ENCODE measurements at places on chromosomes 2 and 18.
A peak's percentile ranks its signal among the peaks of the same experiment; 100 is the strongest.

DNA sequence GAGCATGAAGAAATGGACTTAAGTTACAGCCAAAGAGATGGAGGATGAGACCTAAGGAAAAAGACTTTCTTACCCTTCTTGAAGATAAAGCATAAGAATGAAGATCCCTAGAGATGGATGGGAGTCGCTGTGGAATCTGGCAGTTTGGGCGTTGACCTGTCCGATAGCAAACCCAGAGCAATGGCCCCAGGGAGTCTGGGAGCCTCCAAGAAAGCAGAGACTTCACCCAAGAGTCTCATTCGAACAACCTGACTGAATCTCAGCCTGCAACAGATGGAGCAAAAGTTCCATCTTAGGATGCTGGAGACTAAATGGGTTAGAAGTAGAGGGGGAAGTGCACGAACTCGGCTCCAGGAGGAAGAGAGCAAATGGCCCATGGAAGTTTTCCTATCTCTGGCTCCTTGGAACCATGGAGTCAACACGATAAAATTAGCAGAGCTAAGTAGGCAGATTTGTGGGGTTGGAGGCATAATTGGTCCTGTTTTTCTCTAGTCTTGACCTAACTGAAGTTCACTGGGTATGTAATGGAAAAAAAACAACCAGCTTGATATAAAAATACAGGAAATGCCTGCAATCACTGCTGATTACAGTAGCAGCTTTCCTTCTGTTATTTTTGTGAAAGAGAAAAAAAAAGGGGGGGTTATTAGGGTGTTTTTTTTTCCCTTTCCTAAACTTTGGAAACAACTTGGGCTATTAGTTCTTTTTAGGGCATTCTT lies 178.4 kb upstream of the EPAS1 start:
- no peak for DNase-seq

GRCh38 chr2:144648837-144649465 lies 129.0 kb upstream of the ZEB2 start:
- no peak for DNase-seq

DNA sequence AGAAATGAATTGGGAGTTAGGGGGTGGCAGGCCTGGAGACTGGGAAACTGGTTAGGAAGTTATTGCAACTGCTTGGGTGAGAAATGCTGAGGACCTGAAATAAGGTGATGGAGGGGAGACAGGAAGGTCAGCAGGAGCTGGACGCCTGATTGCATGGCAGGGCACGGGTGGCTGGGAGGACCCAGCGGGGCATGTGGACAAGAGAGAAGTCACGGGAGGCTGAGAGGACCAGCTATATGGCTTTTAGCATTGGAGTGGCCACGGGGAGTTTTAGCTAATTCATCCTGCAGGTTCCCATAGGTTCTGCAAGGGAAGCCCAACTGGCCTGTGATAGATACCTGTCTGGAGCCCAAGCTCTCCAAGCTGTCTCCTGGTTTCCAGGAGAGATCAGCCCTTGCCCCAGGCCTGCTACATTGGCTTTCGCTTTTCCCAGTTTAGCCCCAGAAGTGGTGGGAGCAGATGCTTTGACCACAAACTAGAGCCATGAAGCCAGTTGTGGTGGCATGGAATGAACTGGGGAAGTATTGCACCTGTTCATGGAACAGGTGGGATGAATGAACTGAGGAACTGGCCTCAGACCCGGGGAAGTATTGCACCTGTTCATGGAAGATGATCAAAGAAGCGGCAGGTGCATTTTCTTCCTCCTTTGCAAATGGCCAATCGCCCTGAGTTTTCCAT lies 93.6 kb upstream of the TAF1B start:
- DNase-seq = no peak

- no peak for DNase-seq
Measured at GRCh38 chr2:216920143-216920876, 60.4 kb upstream of the TNP1 start.

- no peak for DNase-seq
Measured at GRCh38 chr2:189171956-189172609, 7.5 kb downstream of the COL5A2 start.

- DNase-seq = no peak
Measured at GRCh38 chr2:197092431-197092830, 165.9 kb upstream of the PGAP1 start.

DNA sequence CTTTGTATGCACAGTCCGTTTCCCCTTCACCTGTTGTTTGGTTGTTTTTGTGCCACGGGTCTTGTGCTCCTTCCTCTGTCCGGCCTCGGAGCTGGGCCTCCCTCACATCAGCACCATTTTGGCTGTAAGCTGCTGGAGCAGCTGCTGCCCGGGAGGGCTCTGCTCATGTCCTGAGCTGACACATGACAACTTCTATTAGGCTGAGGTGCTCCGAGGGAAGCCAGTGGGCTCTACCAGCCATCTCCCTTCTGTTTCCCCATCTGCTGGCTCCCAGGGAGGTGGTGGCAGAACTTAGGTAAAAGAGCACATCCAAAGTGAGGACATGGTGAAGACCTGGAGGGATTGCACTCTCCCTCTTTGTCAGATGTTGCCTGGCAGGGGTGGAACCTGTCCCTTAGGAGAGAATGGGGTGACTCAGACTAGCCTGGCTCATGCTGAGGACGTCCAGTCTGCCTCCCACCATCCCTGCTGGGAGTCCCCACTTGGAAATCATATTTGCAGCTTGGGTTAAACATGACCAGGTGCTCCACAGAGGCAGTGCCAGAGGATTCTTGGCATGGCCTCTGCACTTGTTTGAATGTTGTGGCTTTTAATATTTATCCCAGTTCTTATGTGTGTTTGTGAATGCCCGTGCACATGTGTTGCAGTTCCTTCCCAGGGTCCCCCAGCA lies 49.8 kb upstream of the TNP1 start:
- no peak for DNase-seq

GRCh38 chr2:216023055-216023648 lies 9.8 kb upstream of the MREG start:
- peak; percentile 29 for DNase-seq

- DNase-seq = no peak
Measured at GRCh38 chr18:47817017-47817794, 113.3 kb downstream of the SMAD2 start.

GRCh38 chr2:67108231-67108630 lies 288.9 kb upstream of the ETAA1 start:
- no peak for DNase-seq

GRCh38 chr2:164651361-164651760 lies 30.1 kb upstream of the GRB14 start:
- DNase-seq = no peak

- no peak for DNase-seq
Measured at GRCh38 chr2:44964752-44965236, 23.3 kb downstream of the SIX3 start.

DNA sequence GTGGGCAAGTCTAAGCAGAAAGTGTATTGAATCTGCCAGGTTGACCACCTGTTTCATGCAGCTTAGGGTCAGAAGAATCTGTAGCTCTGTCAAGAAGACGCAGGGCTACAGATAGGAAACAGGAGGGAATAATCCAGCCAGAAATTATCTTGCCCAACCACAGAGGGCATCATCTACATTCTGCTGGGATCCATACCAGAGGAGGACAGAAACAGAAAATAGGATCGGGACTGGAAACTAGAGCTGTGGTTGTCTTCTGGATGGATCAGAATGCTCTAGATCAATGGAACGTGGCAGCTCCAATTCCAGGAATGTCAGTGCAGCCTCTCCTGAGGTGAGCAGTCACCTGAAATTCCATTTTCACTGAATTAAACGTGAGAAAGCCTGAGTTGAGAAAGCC lies 3.6 kb downstream of the SPATA3 start:
- DNase-seq = no peak

DNA sequence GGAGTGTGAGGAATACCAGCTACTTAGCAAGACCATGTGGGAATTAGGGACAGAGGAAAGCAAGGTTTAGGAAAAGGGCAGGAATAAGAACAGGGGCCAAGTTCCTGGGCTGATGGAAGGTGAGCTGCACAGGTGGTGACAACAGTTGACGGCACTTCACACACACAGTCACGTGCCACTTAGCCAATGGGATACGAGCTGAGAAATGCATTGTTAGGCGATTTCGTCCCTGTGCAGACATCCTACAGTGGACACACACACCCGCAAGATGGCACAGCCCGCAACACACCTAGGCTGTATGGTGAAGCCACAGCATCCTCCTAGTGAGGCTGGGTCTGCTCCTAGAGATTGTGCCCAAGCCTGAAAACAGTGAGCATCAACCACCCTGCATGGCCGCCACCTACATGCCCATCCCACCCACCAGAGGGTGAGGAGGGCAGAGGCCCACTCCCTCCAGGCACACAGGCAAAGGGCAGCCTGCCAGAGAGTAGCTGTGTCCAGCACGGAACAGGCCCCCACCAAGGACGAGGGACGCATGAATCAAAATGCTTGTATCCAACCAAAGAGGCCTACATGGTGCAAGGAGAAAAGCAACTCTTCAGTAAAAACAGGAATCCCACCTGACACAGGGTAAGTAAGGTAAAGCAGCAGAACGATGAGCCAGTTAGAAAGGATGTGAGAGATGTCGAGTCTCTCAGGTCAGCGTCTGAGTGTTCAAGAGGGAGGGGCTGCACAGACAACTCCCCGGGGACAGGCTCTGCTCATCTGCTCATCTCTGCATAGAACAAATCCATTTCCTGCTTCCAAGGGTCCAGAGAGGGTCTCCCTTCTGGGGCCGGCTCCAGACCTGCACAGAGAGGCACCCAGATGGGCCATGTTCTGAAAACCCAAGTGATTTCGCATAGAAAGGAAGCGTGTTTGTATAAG lies 51.3 kb downstream of the ZNF516 start:
- no peak for DNase-seq

DNA sequence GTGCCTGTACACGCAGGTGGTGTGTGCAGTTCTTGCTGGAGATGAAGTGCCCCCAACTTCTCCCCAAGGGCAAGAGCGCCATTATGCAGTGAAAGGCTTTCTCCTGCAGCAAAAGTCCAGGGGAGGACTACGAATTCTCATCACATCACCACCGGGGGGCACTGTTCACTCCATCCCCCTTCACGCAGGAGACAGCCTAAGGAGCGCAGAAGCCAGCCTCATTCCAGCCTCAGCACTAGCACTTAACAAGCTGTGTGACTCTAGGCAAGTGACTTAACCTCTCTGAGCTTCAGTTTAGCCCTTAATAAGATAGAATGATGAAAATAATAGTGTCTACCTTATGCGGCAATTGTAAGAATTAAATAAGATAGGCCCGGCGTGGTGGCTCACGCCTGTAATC lies 32.3 kb downstream of the DNMT3A start:
- DNase-seq = peak; percentile 51

GRCh38 chr2:25853038-25853638 lies 25.1 kb downstream of the ASXL2 start:
- no peak for DNase-seq

GRCh38 chr2:85601771-85602475 lies 575 bp downstream of the TMEM150A start:
- DNase-seq = no peak

DNA sequence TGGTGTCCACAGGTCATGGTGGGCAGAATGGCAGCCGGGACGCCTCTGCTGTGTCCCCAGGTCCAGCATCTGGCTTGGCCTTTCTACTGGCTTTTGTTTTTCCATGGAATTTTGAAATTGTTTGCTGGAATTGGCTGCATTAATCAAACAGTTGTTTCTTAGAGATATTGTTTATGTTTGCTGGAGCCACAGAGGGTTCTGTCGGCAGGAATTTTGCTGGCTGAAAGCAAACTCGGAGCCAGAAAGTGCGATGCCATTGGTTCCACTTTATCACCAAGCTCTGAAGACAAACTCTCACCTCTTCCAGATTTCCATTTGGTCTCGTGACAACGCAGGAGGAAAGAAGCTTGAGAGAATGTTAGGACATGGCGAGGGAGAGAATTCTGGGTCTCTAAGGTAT lies 199.2 kb upstream of the COPS8 start:
- no peak for DNase-seq

GRCh38 chr2:119372778-119373568 lies 6.2 kb downstream of the DBI start:
- no peak for DNase-seq

DNA sequence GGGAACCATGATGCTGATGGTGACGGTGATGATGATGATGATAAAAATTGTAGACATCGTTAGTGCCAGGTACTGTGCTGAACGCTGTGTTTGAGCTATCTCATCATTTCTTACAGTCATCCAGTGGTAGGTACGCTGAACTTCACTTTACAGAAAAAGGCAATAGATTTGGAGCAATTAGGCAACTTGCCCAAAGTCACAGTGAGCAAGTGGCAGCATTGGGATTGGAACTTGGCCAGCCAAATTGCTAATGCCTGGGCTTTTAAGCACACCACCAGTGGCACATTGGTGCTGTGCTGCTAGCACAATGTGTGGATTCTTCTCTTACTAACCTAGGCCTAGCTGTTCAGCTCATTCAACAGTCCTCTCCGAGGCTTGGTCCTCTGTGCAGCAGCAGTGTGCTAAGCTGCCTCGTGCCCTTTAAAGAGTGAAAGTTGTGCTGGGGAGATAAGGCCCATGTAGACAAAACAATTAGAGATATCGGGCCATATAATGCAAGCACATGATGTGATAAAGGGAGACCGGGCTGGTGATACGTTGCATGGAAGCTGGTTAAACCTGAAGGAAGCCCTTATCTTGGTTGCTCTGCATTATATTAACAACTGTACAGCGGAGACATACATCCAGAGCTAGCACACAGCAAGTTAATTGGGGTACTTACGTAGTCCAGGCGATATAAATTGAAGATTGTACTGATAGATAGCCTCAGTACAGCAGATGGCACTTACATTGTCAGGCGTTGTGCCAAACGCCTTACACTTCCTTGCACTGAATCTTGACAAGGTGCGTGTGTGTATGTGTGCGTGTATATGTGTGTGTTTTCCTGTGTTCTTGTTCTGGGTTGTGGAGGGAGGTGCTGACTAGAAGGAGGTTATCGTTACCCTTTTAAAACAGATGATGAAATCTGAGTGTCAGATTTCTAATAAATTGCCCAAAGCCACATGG lies 28.4 kb downstream of the HK2 start:
- no peak for DNase-seq

DNA sequence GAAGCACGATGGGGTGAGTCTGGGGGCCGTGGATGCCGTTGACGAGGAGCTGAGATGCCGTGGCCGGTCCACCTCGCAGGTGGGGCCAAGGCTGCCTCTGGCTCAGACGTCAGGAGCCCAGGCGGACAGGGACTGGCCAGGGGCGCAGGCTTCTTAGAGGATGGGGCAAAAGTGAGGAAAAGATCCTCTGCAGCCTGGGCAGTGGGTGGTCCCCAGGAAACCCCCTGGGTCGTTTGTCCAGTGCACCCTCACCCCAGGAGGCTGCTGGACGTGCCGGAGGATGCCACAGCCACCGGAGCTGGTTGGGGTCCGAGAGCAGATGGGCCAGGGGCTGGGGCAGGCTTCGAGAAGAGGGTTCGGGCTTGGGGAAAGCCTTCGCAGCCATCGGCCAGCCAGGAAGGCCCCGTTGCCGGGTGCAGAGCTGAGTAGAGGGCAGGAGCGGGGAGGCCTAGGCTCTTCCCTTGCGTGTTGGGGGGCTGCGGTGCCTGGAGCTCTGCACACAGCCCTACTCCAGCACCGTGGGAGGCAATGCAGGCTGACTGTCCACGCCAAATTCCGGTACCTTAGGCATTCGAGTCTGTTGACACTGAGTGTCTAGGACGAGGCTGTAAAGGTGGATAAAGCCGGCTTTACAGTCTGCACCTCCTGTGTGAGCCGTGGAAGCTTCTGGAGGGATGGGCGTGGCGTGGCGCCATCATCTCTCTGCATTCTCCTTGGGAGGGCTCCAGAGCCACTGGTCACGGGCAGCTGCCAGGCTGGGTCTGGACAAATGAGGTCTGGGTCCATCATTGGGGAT lies 18.8 kb downstream of the GPC1 start:
- no peak for DNase-seq
